Cerebellar nuclear complex (tissue), 1 donor: ENCODE measurements at places on chromosomes 6 and 20.
A peak's percentile ranks its signal among the peaks of the same experiment; 100 is the strongest.

- DNase-seq = no peak
Observed at GRCh38 chr20:50386641-50386960, 123.6 kb upstream of the PTPN1 start.

DNA sequence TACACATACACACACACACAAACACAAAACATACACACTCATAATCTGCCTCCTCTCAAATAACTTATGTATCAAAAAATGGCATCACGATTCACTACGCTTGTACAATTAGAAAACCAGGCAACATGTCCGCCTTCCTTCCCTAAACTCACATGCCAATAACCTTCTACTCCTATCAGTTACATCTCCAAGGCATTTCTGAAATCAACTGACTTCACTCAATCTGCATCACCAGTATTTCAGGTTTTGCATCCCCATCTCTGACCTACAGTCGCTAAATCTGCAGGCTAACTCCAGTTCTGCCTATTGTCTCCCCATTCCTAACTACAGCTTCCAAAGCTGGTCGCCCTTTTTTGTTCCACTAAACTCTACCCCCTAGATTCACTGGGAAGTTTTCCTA is 217.5 kb downstream of the PTPRK start:
- no peak for DNase-seq

DNA sequence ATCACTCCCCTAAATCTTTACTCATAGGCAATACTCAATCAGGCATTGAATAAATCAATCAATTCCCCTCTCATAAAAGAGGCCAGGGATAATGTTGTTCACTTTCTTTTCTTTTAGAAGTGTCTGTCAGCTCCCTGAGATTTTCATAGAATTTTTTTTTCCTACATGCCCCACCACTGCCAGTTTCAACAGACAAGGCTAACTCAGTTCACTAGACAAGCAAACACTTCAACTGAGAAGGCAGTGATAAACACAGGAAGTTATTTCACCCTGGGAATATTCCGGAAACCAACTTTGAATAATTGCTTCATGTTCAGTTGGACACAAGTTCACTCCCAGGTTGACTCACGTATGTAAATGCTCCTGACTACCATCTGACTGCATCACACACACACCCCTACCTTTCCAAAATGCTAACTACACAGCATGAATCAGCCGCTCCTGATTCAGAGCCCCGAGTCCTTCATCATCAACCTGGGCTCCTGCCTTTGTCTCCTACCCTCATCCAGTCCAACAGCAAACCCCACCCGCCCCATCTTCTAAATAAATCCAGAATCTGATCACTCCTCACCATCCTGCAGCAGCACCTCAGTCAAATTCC is 143.9 kb downstream of the BCAS1 start:
- DNase-seq = no peak

- DNase-seq = no peak
Observed at GRCh38 chr6:96837081-96837971, at the start of gene GPR63. Gene GPR63, minus strand, starts transcription at chr6:96837477. Its CDS starts 37,746 bp downstream, at chr6:96799731.

GRCh38 chr6:87756858-87757257 is 54.8 kb upstream of the AKIRIN2 start:
- no peak for DNase-seq

DNA sequence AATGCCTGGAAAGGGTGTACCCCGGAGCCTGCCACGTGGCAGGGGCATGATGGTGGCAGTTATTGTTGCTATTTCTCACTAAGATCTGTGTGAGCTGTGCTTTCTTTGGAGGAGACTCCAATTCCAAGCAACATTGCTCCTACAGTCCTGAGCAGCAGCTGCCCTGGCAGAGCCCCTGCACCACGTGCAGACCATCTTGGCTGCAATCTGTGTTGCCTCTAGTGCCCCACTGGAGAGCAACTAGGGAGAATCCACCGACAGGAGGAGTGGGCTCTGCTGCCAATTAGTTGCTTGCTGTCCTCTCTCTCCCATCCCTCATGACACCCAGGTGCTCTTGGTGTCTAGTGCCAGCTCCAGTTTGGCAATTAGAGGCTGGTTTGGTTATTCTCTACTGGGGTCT is 116.0 kb downstream of the PXDC1 start:
- no peak for DNase-seq

DNA sequence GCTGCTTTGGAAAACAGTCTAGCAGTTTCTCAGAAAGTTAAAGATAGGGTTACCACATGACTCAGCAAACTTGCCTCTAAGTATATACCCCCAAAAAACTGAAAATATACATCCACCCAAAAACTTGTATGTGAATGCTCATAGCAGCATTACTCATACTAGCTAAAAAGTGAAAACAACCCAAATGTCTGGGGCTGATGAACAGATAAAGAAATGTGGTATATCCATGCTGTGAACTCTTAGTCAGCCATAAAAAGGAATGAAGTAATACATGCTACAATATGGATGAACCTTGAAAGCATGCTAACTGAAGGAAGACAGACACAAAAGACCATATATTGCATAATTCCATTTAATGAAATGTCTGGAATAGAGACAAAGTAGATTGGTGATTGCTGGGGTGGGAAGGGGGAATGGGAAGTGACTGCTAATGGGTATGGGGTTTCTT is 79.9 kb upstream of the GLP1R start:
- no peak for DNase-seq

- no peak for DNase-seq
Observed at GRCh38 chr20:14559612-14560011, 222.2 kb upstream of the FLRT3 start.

GRCh38 chr6:154478021-154478700 is 32.3 kb downstream of the CNKSR3 start:
- no peak for DNase-seq

DNA sequence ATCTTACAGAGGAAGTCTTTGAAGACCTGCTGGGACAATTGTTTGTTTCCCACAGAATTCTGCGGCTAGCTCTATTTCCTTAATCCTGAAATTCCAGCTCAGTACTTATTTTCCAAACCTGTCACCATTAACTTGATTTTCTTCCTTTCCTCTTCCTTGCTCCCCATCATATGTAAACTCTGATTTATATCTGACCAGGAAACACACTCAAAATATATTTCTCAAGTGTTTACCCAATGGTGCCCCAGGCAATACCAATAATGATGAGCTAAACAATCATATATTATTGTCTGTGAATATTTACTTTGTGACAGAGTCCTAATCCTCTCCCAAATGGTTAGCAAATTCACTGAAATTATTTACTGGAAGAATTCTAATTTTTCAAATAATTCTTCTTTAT is 597.3 kb downstream of the PKHD1 start:
- DNase-seq = no peak

DNA sequence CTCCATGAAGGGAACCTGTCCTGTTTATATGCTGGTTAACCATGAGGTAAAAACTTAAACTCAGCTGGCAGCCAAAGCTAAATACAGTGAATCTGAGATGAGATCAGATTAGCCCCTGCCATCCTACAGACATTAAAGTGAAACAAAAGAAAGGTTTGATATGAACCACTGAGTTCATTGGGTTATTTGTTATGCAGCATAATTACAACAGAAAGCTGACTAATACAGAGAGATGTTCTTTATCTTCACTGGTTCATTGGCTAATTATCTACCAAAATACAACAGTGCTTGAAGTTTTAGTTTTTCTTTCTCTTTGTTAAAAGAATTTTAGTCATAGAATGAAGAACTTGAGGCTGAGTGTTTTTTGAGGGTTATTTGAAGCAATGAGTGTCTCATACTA is 307.6 kb upstream of the FERMT1 start:
- DNase-seq = no peak

GRCh38 chr6:164750128-164750527 is 559.3 kb downstream of the C6orf118 start:
- DNase-seq = no peak

DNA sequence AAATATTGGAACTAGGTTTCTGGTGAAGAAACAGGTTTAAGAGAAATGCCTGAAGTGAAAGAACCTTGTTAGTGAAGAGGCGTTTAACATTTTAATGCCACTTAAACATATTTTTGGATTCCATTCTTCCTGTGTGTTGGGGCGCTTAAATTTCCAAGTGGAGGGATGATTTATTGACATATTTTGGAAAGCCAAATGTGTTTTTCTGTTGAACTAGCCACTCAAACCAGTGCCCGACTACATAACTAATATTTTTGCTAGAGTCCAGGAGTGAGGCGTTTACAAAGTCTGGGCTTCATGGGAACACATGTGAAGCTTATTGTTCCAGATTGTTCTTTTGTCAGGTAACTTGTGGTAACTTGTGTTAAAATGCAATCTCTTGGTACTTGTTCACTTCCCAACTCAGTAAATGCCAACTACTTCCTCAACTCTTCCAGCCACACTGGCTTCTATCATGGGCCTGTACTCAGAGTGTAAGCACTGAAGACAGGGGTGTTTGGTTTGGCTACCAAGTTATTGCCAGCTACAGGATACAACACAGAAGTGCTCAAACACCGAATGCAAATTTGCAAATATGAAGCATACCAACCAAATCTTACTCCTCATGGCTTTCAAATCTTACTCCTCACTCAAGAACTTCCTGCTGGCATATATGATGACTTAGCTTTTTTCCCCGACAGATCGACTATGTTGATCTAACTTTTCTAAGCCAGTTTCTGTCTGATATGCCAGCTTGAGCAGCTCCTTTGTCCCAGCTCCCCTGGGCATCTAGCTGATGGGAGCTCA is 2.0 kb upstream of the ZNFX1 start:
- no peak for DNase-seq

DNA sequence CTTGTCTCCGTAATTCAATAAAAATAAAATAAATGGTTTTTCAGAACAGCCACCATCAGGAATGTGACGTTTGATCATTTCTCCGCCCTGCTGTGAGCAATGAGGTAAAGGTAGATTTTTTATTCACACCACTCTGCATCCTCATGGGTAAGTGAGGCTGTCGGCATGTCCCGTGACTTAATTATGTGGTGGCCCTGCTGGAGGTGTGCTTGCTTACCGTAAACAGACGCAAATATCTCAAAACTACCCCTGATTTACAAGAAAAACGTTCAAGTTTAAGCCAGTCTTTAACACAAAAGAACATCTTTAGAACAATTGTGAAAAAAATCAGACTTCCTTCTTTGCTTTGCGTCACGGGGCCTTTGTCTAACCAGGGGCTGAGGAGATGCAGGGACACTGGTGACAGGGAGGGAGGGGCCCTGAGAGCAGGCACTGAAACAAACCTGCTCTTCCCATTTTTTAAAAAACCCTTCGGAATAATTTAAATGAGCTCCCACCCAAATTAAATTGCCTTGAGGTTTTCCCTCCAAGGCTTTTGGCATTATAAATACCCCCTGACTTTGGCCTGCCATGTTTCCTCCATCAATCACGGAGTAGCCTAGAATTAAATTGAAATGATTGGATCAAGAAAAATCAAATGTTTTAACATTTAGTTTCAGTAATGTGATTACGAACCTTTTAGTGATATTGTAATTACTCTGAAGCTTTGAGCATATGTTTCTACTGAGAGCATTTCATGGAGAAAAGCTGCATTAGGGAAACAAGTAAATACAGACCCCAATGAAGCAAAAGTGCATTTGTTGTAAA is 13.4 kb downstream of the PRKN start:
- DNase-seq = no peak

GRCh38 chr6:142871910-142872331 is 73.1 kb downstream of the HIVEP2 start:
- no peak for DNase-seq

DNA sequence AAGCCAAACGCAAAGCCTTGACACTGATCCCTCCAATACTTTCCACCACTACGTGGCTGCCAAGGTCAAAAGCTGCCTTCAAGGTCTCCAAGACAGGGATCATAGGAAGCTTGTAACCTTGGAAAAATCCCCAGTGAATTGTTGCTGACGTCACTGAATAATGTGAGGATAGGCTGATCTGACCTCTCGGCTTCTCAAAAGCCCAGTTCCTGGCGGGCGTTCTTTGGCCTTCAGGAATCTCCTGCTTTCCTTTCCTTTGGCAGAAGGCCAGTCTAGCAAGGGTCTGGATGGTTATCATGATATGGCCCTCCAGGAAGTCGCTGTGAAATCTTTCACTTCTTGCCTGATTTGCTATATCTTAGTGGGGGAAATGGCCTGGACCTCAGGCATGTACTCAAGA is 61.4 kb upstream of the TNFAIP3 start:
- DNase-seq = no peak

- DNase-seq = peak; percentile 66
Observed at GRCh38 chr6:149941583-149942460, at the start of gene ULBP2. Gene ULBP2, plus strand, starts transcription at chr6:149942014. Its CDS starts 59 bp downstream, at chr6:149942073.

GRCh38 chr6:150940941-150941340 is 75.4 kb downstream of the MTHFD1L start:
- DNase-seq = no peak

DNA sequence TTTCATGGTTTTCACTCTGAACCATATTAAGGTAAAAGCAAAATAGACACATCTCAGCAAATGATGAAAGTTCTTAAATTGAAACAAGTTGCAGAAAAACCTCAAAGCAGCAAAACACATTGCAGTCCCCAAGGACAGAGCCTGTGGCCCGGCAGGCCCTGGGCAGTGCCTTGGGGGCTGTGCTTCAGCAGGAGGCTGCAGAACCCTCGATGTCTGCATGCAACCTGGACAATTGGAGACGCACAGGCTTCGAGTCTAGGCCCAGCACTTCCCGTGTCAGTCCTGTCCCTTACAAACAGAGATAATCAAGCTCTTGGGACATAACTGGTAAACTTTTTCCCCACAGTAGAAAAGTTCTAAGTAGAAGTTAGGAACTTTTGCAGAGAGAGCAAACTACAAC is 9.2 kb downstream of the PYGB start:
- DNase-seq = no peak

- no peak for DNase-seq
Observed at GRCh38 chr6:120938164-120938875, 396.0 kb downstream of the TBC1D32 start.

GRCh38 chr6:148565321-148565926 is 181.4 kb upstream of the UST start:
- no peak for DNase-seq

- DNase-seq = no peak
Observed at GRCh38 chr6:8085053-8085511, 17.3 kb downstream of the EEF1E1 start.

- no peak for DNase-seq
Observed at GRCh38 chr20:3235666-3236324, 3.2 kb downstream of the SLC4A11 start.

- DNase-seq = no peak
Observed at GRCh38 chr6:152330961-152331360, 306.2 kb downstream of the SYNE1 start.

DNA sequence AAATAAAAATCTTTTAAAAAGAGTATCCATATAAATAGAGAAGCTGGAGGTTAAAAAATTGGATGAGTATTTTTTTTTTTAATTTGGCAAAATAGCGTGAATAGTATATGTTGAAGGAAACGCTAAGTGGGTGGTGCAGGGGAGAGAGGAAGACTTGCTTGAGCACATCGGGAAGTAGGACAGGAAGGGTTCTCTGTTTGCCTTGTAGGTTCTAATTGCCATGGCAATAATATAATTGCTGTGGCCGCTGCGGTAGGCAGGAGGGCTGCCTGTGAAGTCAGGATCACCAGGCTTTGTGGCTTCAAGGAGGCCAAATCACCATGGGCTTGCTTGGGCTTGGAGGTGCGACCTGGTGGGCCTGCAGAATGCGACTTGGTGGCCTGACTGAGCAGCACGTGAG is 35.1 kb downstream of the IGF2R start:
- no peak for DNase-seq

- no peak for DNase-seq
Observed at GRCh38 chr20:48236000-48236970, 451.0 kb upstream of the SULF2 start.

- DNase-seq = no peak
Observed at GRCh38 chr6:37426945-37427510, 6.0 kb upstream of the CMTR1 start.
